ENCODE measurements at places on chromosomes 2 and 18.

- peak; percentile 54 for DNase-seq
Measured at GRCh38 chr2:112155331-112156151, 17.4 kb downstream of the FBLN7 start.

- DNase-seq: no peak
Measured at GRCh38 chr2:238169708-238170251, 11.0 kb downstream of the ERFE start.

DNA sequence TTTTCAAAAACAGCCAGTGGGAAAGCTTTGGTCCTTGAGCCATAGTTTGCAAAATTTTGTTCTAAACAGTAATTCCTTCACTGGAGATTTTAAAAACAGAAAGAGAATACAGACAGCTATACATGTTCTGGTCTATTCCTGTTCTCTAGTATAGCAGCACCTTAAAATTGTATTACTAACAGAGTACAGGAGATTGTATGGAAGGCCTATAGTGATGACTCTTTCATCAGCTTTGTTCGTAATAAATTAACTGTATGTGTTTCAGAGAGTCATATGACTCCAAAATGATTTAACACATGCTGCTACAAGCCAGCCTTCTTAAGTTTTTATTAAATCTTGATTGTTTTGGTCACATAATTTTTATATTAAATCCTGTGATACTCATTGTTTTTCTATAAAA lies 1124.6 kb upstream of the FAM98A start:
- no peak for DNase-seq

- DNase-seq: no peak
Measured at GRCh38 chr2:122157158-122157557, 401.7 kb downstream of the TSN start.

DNA sequence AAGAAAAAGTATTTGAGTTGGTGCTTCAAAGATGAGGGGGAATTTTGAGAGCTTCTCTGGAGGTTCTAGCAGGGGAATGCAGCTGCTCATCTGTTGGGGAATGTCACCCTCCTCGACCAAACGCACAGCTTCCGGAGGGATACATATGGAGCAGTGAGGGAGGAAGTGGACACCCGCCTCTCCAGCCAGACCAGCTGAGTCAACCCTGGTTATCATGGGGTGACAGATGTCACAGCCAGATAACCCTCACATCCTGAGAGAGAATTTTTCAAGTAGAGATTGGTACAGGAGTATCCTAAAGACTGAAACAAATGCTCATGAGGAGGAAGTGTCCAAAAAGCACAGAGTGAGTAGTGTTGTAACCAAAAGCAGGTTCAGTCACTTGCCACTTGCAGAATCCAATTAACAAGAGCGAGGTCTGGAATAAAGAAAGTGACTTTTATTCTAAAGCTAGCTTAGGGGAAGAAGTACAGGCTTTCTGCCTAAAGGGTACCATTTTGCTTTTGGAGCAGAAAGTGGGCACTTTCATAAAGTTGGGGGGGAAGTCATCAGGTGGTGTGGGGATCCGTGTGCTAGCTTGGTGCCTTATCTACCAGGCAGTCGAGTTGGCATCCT lies 395.2 kb downstream of the RAD51AP2 start:
- DNase-seq: no peak

DNA sequence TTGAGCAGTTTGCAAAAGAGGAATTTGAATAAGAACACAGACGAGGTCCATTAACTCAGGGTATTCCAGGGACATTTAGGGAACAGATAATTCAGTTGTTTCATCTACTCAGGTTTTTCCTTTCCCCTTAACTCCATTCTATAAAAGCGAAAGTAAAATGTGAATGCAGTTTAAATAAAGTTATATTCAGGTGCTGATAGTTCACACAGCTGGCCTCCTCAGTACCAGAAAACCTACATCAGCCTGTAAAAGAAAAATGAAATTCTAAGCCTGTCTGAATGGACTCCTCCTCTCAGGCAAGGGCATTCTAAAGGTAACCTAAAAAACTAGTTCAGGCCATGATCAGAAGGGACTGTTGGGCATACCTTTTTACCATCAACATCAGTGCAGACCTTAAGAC lies 873.8 kb downstream of the SUCLG1 start:
- no peak for DNase-seq

DNA sequence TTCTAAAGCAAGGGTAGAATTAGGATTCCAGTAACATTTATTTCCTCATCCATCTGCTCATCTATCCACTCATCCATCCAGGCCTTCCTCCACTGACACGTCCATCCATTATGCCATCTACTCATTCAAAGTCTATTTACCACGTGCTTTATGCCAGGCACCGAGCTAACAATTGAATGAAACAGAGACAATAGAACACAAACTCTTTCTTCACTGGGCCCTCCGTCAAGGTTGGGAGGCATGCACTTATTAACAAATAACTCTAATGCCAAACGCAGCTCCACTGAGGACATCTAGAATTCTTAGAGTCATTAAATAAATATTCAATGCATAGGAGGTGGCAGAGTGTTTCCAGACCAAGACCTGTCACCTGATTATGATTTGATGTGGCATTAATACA lies 262.7 kb downstream of the CYRIA start:
- no peak for DNase-seq

DNA sequence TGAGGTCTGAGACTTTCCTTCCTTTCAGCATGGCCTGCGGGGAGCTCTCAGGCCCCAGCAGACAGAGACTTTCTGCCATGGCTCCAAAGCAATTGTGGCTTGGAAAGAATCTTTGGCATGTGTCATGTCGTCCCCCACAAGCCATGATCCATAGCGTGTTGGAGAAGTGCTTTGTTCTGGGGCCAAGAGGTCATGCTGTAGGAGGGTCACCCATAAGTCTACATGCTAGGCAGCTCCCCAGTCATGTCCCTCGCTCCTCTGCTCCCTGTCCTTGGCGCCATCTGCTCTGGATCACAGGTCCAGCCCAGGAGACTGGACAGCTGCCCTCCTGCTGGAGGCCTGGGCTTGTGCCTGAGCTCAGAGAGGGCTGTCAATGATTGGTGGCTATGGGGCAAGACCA lies 78.8 kb upstream of the LCLAT1 start:
- DNase-seq: no peak

- no peak for DNase-seq
Measured at GRCh38 chr2:232979871-232980461, 33.1 kb downstream of the NGEF start.

DNA sequence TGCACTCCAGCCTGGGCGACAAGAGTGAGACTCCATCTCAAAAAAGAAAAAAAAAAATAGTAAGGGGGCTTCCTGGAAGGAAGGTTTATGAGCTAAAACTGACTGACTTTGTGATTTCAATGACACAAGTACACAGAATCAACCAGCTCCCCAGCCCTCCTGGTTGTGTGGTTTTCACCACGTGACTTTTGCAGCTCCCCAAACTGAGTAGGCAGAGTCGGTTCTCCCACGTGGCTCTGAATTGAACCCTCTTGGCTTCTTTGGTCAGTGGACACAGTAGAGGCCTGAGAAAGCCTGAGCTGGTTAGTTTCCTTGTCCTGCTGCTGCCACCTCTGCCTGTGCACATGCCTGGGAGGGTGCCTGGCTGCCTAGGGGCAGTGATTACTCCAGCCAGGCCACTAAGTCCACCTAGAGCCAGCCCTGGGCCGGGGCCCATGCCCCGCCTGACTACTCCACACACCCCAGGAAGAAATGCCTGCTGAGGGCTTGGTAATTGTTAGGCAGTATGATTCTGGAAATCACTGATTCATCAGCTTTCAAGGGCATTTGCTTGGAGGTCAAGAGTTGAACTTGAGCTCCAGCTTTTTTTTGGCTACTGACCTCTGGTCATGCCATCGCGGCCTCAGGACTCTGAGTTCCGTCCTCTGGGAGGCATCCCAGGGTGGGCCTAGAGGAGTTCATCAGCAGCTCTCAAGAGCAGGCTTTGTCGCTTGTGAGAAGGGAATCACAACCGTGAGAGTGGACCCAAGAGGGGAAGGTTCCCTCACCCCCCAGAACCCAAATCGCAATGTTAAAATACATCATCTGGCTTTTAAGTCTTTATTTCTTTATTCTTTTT lies 431.9 kb upstream of the HS6ST1 start:
- no peak for DNase-seq

DNA sequence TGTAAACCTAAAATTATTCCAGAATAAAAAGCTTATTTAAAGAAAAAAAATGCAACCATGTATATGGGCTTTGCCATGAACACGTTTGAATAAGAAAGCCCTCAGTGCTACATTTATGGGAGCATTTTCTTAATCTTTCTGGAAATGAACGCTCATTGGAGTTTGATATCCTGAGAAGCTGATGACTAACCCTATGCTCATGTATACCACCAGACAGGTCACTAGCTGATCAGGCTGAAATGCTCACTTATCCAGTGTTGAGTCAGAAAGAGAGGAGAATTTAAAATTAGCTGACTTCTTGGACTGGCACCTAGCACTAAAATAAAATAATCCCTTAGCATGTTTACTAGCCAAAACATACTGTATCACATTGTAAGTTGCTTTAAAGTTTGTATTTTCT lies 254.9 kb upstream of the SIX3 start:
- DNase-seq: no peak

- DNase-seq: no peak
Measured at GRCh38 chr18:21100146-21100545, 11.5 kb downstream of the ROCK1 start.

- DNase-seq: no peak
Measured at GRCh38 chr2:127733113-127733815, 32.0 kb downstream of the SFT2D3 start.

DNA sequence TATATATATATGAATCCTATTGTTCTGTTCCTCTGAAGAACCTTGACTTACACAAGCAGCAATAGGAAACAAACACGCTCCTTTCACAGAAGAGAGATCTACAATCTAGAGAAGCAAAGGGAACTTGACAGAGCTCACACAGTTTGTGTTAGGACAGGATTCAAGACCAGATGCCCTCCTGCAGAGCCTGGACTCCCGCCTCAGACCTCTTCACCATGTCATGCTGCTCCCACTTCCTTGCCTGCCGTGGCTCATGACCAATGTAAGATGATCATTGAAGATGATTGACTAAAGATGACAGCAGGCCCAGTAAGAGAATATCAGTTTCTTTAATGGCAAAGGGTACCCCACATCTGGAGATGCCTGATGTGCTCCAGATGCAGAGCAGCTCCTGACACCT lies 111.2 kb upstream of the AGAP1 start:
- DNase-seq: no peak

DNA sequence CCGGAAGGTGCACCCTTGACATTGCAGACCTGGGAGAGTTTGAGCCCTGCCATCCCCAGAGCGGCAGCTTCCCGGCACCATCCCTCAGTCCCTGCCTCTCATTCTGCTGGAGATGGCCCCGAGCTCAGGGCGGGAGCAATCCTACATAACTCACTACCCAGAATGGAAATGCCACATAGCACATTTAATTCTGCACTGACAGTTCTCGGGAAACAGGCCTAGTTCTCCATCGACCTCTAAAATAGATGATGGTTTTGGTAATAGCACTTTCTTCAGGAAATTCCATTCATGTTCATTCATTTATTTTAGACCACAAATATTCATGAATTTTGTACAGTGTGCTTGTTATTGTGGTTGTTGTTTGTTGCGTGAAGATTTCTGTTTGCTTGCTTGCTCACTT lies 92.9 kb upstream of the SLC14A2 start:
- no peak for DNase-seq
